ENCODE measurements at places on chromosomes 3 and 15.

DNA sequence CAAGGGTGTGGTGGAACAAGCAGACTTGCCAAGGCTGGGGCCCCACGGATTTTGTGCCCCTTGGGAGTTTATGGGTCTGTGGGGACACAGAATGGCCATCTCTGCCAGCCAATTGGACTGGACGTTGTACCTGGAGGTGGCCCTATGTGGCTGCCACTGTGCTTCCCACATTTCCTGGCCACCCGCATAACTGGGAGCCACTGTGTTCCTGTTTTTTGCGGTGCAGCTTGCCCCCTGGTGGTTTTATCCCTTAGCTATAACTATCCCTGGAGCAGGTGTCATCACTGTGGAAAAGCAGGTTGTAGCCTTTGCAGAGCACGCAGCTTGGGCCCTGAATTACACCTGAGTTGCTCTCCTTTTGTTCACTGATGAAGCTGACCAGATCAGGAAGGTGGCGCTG, 306.3 kb downstream of the ZPLD1 start:
- no peak for DNase-seq

- no peak for DNase-seq
Observed at GRCh38 chr15:49669288-49669687, 48.4 kb downstream of the DTWD1 start.

- peak; percentile 39 for DNase-seq
Observed at GRCh38 chr3:126025116-126025729, 56.2 kb downstream of the ROPN1B start.

DNA sequence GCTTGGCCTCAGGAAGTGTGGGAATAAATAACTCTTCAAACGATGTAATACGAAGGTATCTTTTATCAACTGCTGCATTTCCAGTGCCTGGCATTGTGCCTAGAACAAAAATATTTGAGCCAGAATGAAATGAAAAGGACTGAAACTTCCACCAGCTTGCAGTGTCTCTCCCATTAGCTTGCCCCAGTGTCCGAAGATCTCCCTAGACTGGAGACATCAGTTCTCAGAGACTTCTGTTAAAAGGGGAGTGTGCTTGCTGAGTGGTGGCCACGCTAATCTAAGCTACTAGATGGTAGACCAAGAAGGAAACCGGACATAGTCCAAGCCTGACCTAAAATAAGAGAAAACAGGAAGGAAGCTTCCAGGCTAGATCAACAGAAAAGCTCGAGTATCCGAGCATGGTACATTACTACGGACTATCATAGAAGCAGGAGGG, 28.6 kb downstream of the KCNAB1 start:
- no peak for DNase-seq

DNA sequence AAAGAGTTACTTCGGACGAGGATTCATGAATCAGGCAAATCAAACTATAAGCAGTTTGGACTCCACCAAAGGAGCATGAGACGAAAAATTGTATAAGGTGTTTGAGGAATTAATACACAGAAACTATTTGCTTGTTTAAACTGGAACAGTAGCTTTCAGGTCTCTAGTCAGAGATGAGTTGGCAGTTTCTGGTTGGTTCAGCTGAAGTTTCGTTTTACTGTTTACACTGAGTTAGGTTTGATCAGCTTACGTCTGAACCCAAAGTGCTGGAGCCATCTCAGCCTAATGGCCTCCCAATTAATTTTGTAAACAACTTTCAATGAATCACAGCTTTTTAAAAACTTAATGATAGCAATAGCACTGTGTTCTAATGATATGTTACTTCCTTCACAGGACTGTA, 703.7 kb downstream of the NLGN1 start:
- DNase-seq = no peak

DNA sequence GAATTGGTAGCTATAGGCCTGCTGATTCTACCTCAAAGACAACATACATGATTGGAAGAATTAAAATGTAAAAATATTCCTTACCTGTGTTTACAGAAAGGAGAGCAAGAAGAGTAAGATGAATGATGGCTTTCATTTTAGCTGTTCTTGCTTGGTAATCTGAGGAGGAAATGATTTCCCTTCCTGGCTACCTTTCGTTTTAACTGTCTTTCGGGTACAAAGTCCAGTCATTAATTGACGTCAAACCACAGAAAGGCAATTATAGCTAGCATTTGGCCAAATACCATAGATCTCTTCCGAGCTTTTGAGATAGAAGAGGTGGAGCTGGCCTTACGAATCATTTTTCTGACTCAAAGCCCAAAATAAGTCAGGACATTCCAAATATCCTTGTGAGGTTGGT, at the start of gene MUC13:
MUC13 (minus strand) TSS at position 175 of the 400 bp plus-strand sequence; CDS start at position 136, 39 bp downstream.
- DNase-seq = no peak

GRCh38 chr3:14273901-14274611, 95.4 kb downstream of the LSM3 start:
- DNase-seq = no peak

DNA sequence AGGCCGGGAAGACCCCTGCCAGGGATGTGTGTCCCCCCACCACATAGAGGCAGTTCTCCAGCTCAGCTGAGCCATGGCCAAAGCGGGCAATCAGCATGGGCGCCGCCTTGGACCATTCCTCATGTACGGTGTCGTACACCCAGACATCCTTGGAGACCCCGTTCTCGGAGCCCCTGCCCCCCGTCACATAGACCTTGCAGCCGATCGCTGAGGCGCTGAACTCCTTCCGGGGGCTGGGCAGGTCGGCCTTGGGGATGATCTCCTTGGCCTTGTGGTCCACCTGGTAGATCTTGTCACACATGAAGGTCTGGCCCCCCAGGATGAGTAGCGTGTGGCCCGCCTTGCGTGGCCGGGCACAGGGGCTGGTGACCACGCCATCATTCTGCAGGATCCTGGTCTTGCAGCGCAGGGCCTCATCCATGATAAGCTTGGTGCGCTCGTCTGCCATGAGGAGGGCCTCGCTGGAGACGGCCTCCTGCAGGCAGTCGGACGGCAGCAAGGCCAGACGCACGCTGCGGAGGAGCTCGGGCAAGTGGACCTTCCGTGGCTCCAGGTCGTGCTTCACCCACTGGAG, 26.0 kb downstream of the KLHL25 start:
- DNase-seq = no peak

GRCh38 chr15:67741308-67741707, 84.0 kb upstream of the SKOR1 start:
- no peak for DNase-seq
